ENCODE measurements at places on chromosomes 7 and 10.
A peak's percentile ranks its signal among the peaks of the same experiment; 100 is the strongest.

GRCh38 chr10:4437791-4438190 is 388.2 kb upstream of the AKR1E2 start:
- DNase-seq, result no peak

- DNase-seq, result no peak
Observed at GRCh38 chr10:51574248-51575048, 124.9 kb downstream of the CSTF2T start.

GRCh38 chr7:26700386-26700785 is 164.0 kb downstream of the SKAP2 start:
- DNase-seq, result no peak

GRCh38 chr10:47207281-47207615 is 92.7 kb upstream of the GDF10 start:
- DNase-seq, result no peak

DNA sequence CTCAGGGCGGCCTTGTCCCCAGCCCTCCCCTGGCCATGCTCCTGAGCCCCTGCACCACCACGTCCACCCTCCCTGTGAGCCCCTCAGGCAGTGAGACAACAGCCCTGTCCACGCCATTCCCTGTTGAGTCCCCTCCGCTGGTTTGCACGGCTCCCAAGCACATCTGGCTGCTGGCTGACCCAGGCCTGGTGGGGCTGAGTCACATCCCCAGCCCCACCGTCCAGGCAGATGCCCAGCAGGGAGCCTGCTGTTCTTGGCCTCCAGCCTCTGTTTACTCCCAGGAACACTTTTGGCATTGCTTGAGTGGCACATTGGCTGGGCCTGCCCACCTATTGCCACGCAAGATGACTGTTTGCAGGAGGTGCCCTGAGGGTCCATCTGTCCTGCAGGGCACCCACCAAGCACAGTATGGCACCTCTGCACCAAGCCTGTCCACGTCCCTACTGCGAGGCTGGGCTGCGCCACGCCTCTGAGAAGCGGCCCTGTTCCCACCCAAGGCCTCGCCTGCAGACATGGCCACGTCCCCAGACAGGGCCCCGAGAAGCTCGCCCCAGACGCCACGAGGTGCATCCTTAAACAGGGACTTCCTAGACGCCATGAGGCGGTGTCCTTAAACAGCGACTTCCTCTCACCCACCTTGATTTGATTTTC is 48.4 kb upstream of the INPP5A start:
- DNase-seq, result no peak

- DNase-seq, result no peak
Observed at GRCh38 chr7:762885-763284, 35.8 kb upstream of the PRKAR1B start.

DNA sequence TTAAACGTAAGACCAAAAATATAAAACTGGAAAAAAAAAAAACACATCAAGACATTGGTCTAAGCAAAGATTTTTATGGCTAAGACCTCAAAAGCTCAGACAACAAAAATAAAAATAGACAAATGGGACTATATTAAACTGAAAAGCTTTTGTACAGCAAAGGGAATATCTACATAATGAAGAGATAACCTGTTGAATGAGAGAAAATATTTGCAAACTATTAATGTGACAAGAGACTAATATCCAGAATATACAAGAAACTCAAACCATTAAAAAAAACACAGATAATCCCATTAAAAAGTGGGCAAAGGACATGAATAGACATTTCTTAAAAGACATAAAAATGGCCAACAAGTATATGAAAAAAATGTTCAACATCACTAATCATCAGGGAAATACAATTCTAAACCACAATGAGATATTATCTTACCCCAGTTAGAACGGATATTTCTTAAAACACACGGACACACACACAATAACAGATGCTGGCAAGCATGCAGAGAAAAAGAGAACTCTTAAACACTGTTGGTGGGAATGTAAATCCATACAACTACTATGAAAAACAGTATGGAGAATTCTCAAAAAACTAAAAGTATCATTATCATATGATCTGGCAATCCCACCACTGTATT is 28.8 kb downstream of the CNOT4 start:
- no peak for DNase-seq

DNA sequence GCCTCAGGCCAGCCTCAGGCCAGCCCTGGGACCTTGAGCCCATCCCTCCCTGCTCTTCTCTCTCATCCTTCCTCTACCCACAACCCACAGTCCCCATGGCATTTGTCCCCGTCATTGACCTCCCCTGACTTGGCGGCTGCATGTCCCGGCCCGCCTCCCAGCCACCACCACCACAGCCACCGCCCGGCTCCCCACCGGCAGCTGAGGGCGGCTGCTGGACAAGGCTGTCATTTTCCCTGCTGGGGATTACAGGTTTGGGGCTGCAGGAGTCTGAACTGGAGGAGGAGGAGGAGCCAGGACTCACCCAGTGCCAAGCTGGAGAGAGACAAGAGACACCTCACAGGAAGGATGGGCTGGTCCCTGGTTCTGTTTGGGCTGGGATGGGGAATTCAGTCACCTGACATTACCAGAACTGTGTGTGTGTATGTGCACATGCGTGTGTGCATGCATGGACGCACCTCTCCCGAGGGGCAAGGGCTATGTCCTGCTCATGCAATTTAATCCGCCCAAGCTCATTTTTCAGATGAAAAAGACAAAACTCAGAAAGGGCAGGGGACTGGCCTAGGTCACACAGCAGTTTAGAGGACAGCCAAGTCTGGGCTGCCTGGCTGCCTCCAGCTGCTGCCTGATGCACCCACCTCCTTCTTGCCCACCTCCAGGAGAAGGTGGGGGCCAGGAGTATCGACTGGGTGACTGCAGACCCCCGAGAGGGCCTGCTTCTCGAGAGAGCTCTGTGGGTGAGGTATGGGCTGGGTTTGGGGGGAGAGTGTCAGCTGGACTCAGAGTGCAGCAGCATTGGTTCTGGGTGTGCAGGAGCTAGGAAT is 113.1 kb downstream of the ZMIZ1 start:
- DNase-seq, result peak; percentile 62

GRCh38 chr7:143954135-143954534 is 509 bp upstream of the OR2F1 start:
- no peak for DNase-seq

DNA sequence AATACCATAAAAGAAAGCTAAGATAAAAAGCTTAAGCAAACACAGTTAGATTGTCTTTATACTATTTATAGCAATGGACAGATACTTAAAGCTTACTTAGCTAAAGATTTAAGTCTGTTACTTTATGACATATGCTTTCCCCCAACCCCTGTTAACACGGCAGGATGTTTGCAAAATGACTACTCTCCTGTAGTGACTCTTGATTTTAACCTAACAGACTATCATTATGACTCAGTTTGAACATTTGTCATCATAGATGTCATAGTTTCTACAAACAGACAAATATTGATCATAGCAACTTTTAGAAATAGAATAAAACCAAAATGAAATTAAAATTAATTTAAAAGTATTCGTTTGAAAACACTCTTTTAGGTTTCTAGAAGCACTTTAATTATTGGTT is 7.8 kb upstream of the COMMD3 start:
- DNase-seq, result no peak

GRCh38 chr10:26481914-26482550 is 43.9 kb downstream of the APBB1IP start:
- peak; percentile 25 for DNase-seq

DNA sequence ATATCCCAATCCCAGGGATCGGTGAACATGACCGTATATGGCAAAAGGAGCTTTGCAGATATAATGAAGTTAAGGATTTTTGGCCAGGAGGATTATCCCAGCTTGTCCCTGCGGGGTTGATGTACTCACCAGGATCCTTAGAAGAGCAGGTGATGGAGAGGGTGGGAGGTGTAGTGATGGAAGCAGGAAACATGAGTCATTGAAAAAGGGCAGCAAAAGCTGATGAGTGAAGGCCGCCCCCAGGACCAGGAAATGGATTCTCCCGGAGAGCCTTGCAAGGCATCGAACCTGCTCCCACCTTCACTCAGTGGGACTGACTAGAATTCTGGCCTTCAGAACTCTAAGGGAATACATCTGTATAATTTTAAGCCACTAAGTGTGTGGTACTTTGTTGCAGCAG is 5.2 kb upstream of the NUPR2 start:
- DNase-seq, result no peak

DNA sequence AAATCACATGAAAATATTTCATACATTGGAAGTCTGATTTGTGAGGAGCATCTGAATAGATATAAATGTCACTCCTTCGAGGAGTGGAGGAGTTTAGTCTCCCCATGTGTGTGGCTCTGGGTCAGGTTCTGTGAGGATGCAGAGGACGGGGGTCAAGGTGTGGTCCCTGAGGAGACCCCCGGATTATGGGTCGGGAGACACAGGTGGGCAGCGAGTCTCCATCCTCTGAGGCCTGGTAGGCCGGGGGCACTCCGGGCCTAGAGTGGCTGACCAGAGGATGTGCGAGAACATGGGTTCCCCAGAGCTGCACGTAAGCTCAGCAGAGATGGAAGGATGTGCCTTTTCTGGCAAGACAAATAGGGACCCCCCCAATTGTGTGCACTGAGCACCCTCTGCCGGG is 93.4 kb upstream of the TCERG1L start:
- no peak for DNase-seq

GRCh38 chr10:77505431-77506334 is 131.9 kb downstream of the KCNMA1 start:
- no peak for DNase-seq

All from adrenal gland (tissue), 19 donors.